ENCODE measurements at places on chromosomes 4 and X. TPM values are rescaled to one million over a fixed set of nuclear protein-coding genes. Genes with fewer than 3 reads are reported as not detected.
A peak's percentile ranks its signal among the peaks of the same experiment; 100 is the strongest.

The POU4F2 gene
- not detected for total RNA-seq

The AGTR2 gene
- not detected for total RNA-seq

The PFKFB1 gene
- total RNA-seq: under 0.01 TPM

The FDCSP gene
- not detected for total RNA-seq

The TEX13B gene
- not detected for total RNA-seq

The TCP11X2 gene
- total RNA-seq: not detected

The NR3C2 gene
- 4.6 TPM for total RNA-seq

The ZNF595 gene
- total RNA-seq: 3.9 TPM

The NWD2 gene
- not detected for total RNA-seq

The USP17L10 gene
- not detected for total RNA-seq

The BEX2 gene
- 0.79 TPM for total RNA-seq

The CFAP99 gene
- total RNA-seq: not detected

The SORBS2 gene
- total RNA-seq: 143 TPM

The ASB5 gene
- total RNA-seq: not detected

- DNase-seq: peak; percentile 30
These were observed 58.7 kb downstream of the RWDD4 start for GRCh38 chr4:183600189-183600685.

DNA sequence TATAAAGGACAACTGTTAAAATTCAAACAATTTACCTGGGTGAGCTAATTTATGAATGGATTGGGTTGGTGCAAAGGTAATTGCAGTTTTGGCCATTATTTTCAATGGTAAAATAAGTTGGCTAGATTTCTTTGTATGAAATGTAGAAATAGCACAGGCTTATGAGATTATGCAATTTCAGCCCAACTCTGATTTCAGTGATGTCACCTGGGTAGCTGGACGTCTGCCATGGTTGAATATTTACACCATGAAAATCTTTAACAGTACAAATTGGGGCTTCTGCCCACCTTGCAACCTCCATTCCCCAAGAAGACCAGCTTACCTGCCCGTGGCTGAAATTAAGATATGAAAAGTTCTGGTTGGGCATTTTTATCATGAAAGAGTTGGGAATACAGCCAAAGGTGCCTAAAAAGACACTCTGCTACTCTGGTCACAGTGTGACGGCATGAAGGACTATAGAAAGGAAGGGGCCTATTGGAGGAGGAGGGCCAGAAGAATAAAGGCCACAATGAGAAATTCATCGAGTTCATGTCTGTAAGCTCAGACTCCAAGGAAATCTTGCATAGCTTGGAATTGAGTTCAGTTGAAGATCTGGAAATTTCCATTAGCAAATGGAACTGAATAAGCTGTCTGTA is 29.7 kb downstream of the EGF start:
- no peak for DNase-seq

DNA sequence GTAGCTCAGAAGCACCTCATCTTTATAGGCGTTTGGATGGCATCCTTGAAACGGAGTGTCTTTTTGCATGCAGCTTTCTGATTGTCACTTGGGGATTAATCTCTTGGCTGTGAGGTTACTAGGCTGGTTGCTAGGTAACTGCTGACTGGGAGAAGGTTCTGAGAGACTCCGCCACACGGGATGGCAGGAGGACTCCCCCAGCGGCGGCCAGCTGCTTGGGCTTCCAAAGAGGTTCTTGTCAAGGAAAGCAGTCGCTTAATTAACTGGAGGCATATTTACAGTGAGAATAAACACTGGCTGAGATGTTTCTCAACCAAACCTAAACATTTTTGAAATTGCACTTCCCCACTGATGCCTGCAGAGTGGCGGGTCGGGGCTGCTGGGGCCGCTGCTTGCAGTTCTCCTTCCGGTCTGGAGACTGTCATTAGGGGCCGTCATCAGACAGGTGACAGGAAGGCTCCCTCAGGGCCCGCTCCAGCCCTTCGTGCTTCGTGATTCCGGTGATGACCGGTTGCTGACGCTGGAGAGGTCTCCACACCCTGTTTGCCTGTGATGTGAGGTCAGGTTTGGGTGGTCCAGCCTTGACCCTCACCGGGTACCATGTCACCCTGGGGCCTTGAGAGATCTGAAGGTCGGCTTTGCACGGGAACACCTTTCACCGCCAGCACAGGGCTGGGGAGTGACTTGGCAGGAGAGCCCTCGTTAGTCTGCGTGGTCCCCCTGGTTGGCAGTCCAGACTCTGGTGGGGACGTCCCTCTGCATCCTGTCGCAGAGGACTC is 9.1 kb downstream of the NSG1 start:
- peak; percentile 13 for DNase-seq

DNA sequence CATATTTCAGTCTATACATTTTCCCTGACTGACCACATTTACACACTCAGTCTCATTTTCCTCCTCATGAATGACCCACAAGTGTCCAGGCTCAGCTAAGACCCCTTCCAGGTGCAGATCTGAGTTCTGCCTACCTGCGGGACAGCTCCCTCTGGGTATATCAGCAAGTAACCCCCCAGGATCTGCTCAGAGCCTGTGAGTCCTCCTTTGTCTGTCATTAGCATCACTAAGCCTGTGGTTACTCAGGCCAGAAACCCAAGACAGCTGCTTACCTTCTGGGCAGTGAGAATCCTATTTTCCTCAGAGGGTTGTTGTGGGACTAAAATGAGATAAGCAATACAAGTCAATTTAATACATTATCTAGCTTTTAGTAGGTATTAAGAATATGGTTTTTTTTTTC is 487.6 kb upstream of the BOD1L1 start:
- no peak for DNase-seq

GRCh38 chr4:123396307-123397143 is at the start of gene SPRY1:
Gene SPRY1, plus strand, starts transcription at chr4:123396795. Its CDS starts 4,797 bp downstream, at chr4:123401592.
- DNase-seq: peak; percentile 90

DNA sequence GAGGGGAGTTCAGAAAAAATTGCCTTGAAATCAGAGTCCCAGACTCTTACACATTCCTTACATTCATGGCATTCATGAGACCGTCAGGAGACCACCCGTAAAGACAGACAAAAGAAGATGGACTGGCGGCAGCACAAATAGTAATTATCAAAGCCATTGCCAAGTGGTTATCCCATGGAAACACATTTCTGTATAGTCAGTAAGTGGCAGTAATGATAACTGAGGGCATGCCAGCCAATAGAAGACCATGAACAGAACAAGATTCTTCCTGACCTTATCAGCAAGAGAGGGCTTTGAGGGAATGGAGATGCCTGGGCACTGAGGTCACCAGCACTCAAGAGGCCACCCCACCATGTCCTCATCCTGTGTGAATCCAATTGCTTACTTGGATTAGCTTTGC is 121.7 kb upstream of the HCCS start:
- no peak for DNase-seq

DNA sequence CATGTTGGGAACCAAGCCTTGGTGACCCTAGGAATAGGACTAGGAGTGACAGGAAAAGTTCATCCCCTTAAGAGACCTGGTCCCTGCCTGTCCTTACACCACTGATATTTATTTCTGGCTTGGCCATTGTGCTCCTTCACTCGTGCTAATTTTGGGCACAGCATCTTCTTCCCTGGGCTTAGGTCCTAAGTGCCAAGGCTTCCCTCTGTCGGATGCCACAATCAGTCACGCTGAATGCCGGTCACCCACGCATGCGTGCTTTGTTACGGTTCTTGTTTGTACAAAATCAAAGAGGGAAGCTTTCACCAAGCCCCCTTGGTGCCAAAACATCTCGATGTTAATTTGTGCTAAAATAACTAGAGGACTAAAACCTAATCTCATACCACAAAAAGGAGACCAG is 17.4 kb upstream of the MAP3K15 start:
- DNase-seq: no peak

DNA sequence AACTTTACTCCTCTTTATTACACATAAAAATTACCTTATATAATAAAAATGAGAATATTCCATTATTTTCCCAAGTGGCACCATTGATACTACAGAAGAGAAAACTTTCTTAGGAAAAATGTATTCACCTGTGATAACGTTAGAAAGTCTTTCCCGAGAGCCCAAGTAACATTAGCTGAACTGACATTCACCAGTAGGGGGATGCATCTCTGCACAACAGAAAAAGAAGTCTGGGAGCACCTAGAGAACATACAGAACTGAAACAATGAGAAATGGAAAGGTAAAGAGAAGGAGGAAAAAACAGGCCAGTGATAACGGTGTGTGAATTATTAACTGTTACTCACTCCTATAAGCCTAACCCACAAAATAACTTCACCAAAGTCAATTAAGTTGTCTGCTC is 423.3 kb downstream of the CENPC start:
- peak; percentile 1 for DNase-seq

- DNase-seq: no peak
These were observed 22.2 kb downstream of the VSIG4 start for GRCh38 chrX:66017659-66018170.

- DNase-seq: no peak
These were observed 27.4 kb upstream of the ARX start for GRCh38 chrX:25043192-25043591.

GRCh38 chr4:88792268-88792781 is 94.7 kb upstream of the NAP1L5 start:
- DNase-seq: no peak

DNA sequence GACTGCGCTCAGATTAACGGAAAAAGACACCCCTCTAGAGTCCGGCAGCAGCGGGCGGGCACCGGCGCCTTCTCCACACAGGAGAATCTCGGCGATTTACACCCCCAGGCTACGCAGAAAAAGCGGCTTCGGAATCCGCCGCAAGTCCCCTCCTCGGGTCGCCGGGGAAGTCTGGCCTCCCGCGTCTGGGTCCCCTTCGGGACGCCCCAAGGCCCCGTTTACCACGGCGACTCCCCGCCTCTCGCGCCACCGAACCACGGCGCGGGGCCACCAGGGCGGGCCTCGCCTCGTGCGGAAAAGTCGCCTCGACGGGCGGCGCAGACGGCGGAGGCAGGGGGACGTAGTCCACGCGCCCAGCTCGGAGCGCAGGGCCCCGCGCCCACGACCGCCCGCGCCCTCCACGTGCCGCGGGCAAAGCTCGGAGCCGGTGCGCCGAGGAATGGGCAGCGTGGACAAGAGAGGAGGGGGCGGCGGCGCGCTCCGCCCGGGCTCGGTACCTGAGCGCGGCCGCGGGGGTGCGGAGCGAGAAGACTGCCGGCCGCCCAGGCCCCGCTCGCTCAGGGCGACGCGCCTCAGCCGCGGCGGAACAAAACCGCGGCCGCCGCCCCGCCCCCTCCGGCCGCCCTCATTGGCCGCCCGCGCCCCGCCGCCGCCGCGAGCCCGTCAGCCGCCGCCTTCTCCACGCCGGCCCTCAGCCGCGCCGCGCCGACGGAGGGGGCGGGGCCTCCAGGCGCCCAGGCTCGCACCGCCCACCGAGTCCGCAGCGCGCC is at the start of gene FAM53A:
Gene FAM53A, minus strand, starts transcription at position 578 of the 770 bp plus-strand sequence. CDS start 15,572 bp downstream, outside the sequence.
- DNase-seq: peak; percentile 89

DNA sequence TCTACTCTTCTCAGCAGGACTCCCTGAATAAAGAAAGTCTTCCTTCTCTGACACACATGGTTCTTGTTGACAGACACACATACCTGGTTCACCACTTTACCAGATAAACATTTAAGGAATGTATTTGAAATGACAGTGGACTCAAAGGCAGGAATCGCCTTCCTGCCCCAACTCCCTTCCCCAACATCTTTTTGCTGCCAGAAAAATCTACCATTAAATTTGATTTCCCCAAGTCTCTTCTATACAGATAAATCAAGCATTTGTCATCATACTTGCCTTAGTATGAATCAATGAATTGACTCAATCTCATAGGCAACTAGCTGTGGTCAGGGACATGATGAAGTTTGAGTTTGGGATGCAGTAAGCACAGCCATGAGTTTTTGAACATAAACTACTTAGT is 23.3 kb upstream of the ANXA5 start:
- DNase-seq: no peak

GRCh38 chrX:97672138-97672537 is 788.4 kb downstream of the RPA4 start:
- no peak for DNase-seq

GRCh38 chr4:111720866-111721265 is 424.4 kb upstream of the FAM241A start:
- no peak for DNase-seq

DNA sequence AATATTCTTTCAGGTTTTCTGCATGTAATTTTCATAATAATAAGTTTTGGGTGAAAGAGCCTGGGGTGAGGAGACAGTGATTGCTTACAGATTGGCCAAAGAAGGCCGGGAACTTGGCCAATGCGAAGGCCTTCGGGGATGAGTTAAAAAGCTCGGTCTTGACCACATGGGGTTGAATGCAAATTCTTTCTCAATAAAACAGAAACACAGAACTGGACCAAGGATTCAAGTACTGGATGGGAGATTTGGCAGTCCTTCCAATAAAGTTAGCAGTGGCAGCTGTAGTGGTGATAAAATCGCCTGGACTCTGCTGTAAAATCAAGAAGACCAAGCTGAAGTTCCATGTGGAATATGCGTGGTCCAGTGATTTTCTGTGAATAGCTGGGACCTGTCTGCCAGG is 282.2 kb upstream of the KLF3 start:
- no peak for DNase-seq

DNA sequence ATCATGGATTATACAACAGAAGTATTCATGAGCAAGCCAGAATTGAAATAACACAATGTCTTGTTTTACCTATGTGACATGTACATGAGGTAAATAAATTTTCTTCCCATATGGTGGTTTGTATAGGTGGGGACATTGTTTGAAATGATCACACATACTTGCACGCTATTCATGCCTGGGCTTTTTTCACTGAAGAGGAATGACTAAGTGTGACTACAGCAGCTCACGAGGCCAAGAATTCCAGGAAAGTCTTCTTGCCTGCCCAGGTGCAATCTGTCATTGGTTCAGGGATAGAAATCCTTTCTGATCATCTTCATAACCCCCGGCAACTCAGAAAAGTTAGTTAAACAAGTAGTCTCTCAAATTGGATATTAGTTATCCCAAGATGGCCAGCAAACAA is 36.3 kb upstream of the AREG start:
- DNase-seq: no peak

DNA sequence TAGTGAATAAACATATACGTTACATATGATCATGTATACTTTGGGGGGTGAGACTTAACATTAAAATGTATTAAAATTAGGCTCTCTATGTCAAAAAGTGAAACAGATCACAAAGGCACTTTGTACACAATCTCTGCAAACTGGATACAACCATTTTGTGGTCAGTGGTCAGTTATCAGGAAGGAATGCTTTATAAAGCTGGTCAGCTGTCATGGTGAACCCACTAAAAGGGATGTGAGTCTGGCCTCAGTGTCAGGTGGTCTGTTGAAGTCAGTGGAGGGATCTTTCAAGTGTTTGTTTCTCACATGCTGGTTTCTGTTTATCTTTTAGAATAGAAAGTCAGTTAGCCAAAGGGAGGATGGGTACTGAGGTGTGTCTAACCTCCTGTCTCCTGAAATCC is 875.5 kb upstream of the INTU start:
- DNase-seq: no peak

DNA sequence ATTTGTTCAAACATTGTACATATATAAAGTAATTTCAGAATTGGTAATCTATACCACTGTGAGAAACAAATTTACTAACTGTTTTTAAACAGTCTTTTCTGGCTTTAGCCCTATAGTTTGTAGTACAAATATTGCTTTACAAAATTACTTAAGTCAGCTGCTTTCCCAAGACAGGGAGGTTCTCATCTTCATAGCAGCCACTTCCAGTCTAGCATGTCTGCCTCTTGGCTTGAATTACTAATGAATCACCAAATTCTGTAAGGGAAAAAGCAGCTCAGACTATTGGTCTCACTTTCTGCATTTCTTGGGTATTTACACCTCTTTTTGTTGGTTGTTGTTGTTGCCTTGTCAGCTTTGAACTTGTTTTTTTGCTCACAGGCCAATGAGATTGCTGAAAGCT is 187.2 kb downstream of the NPFFR2 start:
- DNase-seq: no peak

GRCh38 chr4:73740353-73740778 is at the start of gene CXCL8:
Gene CXCL8, plus strand, starts transcription at chr4:73740569. Its CDS starts 90 bp downstream, at chr4:73740659.
- peak; percentile 98 for DNase-seq
